ENCODE measurements at places on chromosomes 13 and 19.
A peak's percentile ranks its signal among the peaks of the same experiment; 100 is the strongest.

DNA sequence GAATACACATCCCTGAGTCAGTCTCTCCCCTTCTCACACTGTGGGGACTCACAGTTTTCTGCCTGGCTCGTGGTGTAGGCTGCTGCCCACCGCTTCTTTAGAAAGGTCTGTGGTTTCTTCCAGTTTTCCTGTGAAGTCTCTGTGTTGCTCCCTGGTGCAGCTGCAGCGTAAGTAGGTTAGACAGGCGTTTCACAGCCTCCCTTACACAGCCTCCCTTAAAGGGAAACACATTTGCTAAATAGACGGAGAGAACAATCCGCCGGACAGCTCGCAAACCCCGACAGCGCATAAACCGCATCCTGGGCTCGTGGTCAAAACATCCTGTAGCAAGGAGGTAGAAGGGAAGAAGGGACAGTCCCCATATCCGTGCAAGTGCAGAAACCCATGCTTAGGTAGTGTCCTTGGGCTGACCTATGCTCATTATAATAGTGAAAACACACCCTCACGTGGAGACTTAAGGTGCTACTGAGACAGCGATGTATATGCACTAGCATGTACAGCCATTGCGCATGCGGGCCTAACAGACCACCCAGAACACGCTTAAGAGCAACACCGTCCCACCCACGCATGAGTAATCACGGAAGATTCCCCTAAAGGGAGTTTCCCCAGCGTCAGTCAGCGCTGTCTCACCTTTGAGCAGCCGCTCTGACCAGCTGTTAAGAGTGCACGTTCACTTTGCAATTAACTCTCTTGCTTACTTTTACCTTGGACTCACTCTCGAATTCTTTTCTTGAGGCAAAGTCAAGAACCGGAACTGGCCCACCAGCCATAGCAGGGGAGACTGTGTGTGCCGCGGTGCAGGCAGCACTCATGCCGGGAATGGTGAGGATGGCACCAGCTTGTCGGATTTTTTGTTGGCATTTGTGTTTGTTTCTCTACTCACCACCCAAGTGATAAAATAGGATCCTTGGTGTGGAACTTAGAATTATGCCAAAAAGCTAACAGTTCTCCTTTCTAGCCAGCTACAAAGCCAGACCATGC is 16.6 kb downstream of the SIGLEC8 start:
- DNase-seq: peak; percentile 78

- no peak for DNase-seq
Observed at GRCh38 chr13:72163678-72164077, 296.7 kb upstream of the DACH1 start.

DNA sequence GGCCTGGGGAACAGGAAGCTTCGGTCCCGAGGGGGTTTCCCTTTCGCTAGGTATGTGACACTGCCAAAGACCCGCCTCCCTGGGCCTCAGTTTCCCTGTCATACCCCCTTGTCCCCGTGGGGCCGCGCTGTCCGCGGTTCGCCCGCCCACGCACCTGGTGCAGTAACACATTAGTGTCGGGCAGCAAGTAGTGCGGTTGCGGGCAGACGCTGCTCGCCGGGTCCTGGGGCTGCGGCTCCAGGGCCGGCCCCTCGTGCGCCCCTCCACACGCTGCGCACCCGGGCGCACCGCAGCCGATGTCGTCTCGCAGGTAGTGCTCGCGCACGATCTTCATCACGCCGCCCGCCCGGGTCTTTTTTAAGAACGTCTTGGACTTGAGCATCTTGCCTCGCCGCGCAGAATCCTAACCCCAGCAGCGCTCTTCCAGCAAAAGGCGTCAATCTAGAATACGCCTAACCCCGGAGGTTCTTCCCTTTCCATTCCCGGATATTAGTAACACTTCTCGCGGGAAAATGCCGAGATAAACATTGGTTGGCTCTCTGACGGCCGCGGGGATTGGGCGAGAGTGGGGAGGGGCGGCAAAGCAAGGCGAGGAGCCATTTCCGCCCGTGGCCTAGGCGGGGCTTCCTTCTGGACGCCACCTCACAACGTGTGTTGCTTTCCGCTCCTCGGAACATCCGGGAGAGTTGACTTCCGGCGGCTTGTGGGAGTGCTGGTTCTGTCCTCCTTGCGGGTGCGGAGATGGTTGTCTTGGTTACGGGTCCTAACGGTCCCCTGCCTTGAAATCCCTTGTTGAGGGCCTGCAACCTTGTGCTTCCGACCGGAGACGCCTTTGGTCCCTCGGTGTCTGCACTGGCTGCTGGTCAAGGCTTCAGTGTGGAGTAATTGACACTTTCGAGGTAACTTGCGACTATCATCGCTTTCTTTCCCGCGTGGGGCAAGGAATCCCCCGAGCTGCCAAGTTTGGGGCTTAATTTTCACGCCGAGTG is at the start of the genes DIS3 and PIBF1:
Gene DIS3, minus strand, starts transcription at position 450 of the 989 bp plus-strand sequence. Its CDS starts 68 bp downstream, at position 382.
Gene PIBF1, plus strand, starts transcription at position 683 of the 989 bp plus-strand sequence. CDS start 1,337 bp downstream, outside the sequence.
- peak; percentile 87 for DNase-seq

GRCh38 chr13:26909477-26909876 is 148.9 kb upstream of the GPR12 start:
- DNase-seq: no peak

DNA sequence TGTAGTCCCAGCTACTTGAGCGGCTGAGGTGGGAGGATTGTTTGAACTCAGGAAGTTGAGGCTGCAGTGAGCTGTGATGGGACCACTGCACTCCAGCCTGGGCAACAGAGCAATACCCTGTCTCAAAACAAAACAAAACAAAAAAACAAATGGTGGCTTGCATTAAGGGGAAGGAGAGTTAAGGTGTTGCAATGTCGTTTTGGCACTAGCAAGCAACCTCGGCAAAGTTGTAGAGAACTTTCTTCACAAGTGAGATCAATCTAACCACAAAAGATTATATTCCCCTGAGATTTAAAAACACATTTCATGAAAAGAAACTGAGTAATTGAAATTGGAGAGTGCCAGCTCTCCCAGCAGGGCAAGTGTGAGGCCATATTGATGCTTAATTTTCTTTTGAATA is 153.7 kb downstream of the KLF5 start:
- no peak for DNase-seq

All from activated CD4-positive, alpha-beta T cell treated with anti-CD3 and anti-CD28 coated beads for 1 hour (primary cell).